Dermis blood vessel endothelial cell (primary cell): ENCODE measurements at places on chromosomes 12 and 14.

DNA sequence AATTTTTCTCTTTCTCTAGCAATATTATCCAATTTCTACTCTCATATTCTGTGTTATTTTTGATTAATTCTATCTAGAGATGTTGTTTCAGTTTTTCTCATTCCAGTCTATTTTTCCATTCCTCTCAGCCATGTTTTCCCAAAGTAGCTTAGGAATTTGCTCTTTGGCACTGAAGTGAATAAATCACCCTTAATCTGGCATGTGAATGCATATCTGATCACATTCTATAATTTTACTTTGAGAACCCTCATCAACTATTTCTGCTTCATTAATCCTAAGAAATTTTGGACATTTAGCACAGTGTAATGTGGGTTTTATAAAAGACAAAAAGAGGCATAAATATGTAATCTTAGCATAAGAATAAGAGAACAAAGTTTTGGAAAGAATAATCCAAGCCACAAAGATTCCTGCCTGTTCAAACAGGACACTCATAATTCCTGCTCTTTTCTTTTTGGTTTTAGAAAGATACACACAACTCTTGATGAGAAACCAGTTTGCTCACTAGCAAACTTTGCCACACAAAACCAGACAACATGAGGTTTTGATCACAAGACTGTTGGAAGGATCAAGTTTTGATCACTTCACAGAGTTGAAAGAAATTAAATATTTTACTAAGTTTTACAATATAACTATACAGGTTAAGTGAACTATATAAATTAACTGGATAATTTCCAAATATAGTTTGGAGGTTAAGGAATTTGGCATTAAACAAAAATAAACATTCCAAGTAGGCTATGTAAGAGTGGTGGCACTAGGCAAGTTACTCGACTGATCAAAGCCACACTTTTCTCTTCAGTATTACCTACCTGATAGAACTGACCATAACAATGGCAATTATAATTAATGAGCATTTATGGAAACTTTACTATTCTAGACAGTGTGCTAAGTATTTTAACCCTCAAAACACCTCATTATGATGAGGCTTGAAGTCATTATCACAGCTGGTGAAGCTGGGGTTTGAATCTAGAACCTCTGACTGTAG lies 226.6 kb upstream of the TMTC1 start:
- DNase-seq = no peak

GRCh38 chr12:116416166-116416565 lies 138.7 kb upstream of the MED13L start:
- DNase-seq = no peak

- peak; percentile 50 for DNase-seq
Observed at GRCh38 chr14:73661872-73662271, 17.1 kb downstream of the DNAL1 start.

DNA sequence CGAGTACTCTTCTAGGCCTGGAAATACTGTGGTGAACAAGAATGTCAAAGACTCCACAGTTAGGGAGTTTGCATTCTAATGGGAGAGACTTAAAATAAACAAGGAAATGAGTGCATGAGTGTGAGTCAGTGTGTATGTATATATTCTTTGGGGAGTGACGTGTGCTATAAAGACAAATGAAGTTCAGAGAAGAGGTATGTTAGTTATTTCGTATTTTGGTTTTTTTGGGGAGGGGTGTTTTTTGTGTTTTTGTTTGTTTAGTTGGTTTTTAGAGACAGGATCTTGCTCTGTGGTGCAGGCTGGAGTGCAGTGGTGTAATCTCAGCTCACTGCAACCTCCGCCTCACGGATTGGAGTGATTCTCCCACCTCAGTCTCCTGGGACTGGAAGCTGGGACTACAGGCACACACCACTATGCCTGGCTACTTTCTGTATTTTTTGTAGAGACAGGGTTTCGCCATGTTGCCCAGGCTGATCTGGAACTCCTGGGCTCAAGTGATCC lies 74.3 kb downstream of the SRGAP1 start:
- DNase-seq = peak; percentile 76

DNA sequence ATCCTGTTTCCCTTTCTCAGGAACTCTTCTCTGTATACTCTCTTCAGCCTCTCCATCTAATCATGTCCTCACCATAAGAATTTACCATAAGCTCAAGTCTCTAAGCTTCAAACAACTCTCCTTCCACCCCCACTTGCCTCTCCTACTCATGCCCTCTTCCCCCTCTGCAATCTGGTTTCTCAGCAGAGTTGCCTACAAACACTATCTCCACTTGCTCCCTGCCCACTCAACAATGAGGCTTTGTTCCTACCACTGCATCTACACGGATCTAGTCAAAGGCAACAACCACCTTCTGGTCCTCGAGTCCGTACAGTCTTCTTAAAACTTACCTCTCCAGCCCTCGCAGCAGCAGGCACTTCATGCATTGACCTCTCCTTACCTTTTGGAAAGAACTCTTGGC lies 17.2 kb upstream of the FBLN5 start:
- no peak for DNase-seq

DNA sequence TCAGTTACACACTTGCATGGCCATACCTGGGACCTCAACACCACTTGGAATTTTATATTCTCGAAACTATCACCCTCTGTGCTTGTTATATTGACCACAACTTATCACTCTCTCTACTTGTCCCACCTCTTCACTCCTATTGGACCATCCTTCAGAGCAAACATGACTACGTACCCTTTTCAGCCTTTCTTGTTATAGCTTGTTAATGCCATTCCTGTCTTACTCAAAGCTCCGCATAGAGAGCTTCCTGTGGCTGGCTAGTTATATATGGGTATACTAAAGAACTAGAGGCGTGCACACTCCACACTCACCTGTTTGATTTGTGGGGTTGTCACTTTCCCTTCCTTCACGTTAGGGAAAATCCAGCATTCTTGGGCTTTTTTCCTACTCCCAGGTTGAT lies 26.3 kb upstream of the FRS2 start:
- no peak for DNase-seq

DNA sequence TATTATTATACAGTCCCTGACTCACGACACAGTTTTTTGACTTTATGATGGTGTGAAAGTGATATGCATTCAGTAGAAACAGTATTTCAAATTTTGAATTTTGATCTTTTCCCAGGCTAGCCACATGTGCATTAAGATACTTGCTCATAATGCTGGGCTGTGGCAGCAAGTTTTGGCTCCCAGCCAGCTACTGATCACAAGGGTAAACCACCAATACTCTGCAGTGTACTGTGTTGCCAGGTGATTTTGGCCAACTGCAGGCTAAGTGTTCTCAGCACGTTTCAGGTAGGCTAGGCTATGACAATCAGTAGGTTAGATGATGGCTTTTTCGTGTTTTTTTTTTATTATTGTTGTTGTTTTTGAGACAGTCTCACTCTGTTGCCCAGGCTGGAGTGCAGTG lies 69.4 kb upstream of the ACTN1 start:
- DNase-seq = peak; percentile 70

GRCh38 chr14:64721391-64721791 lies 17.2 kb downstream of the PLEKHG3 start:
- no peak for DNase-seq

DNA sequence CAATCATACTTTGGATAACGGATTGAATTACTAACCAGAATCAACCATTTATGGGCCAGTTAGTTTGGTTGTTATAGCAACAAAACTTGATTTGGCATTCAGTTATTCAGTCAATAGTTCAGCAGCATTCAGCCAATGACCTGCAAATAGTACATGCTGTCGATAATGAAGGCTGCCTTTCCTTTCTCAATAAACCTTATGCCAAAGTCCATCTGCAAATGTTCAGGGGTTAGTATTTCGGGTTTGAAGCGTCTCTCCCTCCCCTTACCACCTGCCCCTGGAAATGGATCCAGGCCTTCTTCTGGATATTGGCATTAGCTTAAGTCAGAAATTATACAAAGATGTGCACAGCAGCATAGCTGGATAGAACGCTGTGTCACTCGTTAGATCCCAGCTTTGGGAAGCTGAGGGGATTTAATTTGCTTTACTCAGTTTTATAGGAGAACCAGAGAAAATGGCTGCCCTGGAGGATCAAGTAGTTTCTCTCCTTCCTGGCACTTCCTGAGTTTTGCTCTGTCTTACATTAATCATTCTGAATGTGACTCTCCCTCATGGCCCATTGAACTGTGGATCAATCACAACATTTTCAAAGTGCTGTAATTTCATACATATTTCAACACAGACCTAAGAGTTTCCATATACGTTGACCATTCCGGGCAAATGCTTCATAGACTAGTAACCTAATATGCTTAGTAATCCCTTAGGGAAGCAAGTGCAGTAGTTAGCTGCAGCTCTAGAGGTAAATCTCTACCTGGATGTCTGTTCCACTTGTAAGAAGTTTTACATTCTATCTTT lies 46.7 kb upstream of the PTPRR start:
- DNase-seq = no peak

DNA sequence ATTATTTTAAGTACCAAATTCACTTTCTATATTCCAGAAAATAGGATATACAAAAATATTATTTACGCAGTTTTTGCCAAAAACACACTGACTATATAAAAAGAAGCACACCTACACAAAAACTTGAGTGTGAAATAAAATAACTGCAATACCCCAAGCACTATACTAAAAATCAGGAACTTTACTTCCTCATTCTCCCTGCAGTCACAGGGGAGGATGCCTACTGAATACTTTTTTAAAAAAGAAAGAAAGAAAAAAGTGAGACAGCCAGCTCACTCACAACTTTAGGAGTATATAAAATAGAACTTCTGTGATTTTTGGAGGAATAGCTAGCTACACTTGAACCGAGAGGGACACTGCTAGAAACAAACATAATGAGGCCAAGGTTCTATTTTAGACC lies 12.2 kb downstream of the RPS6KA5 start:
- no peak for DNase-seq

GRCh38 chr12:52913431-52913821 lies 8.6 kb upstream of the KRT8 start:
- no peak for DNase-seq

DNA sequence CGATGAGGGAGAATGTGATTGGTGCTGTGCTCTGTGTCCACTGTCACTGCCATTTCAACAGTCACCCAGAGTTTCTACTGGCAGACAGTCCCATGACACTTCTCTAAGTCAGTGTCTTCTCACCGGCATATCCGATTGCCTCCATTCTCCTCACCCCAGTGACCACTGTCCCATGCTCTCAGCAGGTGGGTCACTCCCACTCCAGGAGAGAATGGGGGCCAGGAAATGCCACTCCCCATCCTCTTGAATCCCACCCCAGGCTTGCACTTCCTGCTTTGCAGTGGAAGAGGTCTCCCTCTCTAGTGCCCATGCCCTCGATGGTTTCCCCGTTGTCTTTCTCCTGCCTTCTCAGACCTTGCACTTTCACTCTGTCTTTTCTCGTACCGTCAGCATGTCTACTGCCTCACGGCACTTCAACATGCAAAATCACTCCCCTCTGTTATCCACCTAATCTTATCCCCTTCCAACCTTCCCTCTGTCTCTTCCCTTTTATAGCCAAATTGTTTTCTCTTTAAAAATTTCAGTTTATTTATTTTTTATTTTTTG lies 2.2 kb upstream of the EP400 start:
- no peak for DNase-seq

- DNase-seq = no peak
Observed at GRCh38 chr14:35607380-35607779, 73.4 kb downstream of the INSM2 start.

DNA sequence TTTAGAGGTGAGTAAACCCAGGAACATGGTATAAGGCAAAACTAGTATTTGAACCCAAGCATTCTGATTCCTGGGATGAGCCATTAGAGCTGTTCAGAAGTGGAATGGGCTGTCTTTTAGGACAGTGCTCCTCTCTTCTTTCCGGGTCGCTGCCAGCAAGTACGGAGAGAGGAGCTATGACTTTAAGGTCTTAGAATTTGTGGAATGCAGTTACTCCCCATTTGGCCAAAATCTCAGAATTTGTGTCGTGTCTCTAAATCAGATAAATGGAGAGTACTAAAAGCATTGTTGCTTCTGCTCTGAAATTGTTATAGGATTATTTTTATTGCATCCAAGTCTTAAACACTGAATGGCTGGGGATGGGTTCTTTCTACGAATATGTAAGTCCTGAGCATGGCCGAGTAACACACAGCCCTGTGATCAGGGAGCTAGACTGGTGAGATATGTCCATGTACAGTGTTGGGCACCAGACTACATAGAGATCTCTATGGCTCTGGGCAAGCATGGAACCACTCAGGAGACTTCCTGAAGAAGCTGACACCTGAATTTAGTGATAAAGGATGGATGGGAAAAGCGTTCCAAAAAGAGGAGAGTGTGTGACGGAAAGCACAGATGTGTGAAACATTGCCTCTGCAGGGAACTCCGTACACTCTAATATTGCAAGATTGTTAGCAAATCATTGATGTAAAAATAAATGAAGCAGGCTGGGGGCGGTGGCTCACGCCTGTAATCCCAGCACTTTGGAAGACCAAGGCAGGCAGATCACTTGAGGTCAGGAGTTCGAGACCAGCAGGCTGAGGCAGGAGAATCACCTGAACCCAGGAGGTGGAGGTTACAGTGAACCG lies 184.7 kb downstream of the SRGAP1 start:
- DNase-seq = no peak

DNA sequence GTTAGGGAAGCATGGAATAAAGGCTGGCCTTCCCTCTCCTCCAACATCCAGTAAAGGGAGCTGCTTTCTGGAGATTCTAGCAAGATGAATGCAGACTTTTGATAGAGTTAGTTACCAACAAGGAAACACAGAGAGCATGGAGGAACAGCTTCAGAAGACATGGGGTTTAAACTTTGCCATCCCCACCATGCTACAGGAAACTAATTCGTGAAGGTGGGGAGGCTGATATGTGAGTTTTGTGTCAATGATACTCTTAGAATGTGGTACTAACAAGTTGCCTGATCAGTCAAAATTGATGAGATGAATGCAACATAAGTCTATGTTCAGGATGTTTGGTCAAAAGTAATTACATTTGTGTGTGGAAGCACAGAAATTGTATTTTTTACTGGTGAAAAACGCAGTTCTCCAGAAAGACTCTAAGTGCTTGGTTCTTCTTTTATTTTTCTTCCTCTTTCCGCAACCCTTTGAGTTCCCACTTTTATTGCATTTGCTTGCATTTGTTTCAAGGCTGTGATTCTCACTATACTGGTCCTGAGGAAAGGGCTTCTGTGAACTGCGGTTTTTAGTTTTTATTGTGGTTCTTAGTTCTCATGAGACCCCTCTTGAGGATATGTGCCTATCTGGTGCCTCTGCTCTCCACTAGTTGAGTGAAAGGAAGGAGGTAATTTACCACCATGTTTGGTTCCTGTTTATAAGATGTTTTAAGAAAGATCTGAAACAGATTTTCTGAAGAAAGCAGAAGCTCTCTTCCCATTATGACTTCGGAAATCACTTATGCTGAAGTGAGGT lies at the start of gene CLEC4A:
Gene CLEC4A, plus strand, starts transcription at position 494 of the 789 bp plus-strand sequence. Its CDS starts 262 bp downstream, at position 756.
- DNase-seq = no peak

DNA sequence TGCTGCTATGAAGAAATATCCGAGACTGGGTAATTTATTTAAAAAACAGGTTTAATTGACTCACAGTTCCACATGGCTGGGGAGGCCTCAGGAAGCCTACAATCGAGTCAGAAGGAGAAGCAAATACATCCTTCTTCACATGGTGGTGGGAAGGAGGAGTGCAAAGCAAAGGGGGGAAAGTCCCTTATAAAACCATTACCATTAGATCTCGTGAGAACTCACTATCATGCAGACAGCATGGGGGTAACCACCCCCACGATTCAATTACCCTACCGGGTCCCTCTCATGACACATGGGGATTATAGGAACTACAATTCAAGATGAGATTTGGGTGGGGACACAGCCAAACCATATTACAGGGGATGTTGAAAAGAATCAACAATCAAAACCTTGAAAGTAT lies 74.9 kb downstream of the PPM1H start:
- DNase-seq = no peak
